Stimulated activated CD8-positive, alpha-beta memory T cell treated with anti-CD3 and anti-CD28 coated beads, Interleukin-4, amount 100 ng/mL, for 48 hours (primary cell): ENCODE measurements at places on chromosomes 13 and 19.

- no peak for DNase-seq
Measured at GRCh38 chr13:75505327-75505726, 23.4 kb upstream of the TBC1D4 start.

GRCh38 chr13:39363382-39363772 lies 239.6 kb downstream of the LHFPL6 start:
- no peak for DNase-seq

DNA sequence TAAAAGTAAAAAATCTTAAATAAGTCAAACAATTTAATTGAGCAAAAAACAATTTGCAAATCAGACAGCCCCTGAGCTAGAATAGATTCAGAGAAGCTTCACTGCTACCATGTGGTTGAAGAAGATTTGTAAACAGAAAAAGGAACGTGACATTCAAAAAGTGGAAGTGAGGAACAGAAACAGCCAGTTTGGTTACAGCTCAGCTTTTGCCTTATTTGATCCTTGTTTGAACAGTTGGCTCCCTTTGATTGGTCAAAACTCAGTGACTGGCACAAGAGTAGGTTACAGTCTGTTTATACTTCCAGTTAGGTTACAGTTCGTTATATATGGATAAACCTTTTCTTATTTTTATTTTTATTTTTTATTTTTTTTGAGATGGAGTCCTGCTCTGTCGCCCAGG lies 5.8 kb downstream of the ZNF221 start:
- DNase-seq, result no peak

- DNase-seq, result no peak
Measured at GRCh38 chr19:35612224-35612558, 344 bp upstream of the HAUS5 start.

DNA sequence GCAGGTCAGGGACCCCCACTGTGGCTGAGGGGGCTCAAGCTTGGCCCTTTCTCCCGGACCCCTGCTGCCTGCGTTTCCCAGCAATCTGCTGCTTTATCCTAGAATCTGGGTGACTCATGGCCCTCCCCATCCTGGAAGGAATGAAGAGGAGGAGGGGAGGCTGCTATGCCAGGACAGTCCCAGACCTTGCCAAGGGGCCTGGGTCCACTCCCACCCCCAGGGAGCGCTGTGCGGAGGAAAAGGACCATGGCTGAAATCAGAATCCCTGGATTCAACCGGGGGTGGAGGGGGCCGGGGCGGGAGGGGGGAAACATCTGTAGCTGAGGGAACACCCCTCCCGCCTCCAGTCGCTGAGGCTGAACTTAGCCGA lies 20.5 kb downstream of the ZNF114 start:
- no peak for DNase-seq

DNA sequence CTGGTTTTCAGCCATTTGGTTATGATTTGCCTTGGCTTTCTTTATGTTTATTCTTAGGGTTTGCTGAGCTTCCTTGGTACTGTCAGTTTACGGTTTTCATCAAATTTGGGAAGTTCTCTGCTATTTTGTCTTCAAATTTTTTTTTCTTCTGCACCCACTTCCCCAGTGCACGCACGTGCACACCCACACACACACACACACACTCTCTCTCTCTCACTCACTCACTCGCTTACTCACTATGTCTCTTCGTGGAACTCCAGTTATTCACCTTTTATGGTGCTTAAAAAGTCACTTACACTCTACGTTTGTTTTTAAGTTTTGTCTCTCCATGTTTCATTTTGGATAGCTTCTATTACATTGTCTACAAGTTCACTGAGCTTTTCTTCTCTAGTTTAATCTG lies 7.1 kb downstream of the AKAP11 start:
- DNase-seq, result no peak

DNA sequence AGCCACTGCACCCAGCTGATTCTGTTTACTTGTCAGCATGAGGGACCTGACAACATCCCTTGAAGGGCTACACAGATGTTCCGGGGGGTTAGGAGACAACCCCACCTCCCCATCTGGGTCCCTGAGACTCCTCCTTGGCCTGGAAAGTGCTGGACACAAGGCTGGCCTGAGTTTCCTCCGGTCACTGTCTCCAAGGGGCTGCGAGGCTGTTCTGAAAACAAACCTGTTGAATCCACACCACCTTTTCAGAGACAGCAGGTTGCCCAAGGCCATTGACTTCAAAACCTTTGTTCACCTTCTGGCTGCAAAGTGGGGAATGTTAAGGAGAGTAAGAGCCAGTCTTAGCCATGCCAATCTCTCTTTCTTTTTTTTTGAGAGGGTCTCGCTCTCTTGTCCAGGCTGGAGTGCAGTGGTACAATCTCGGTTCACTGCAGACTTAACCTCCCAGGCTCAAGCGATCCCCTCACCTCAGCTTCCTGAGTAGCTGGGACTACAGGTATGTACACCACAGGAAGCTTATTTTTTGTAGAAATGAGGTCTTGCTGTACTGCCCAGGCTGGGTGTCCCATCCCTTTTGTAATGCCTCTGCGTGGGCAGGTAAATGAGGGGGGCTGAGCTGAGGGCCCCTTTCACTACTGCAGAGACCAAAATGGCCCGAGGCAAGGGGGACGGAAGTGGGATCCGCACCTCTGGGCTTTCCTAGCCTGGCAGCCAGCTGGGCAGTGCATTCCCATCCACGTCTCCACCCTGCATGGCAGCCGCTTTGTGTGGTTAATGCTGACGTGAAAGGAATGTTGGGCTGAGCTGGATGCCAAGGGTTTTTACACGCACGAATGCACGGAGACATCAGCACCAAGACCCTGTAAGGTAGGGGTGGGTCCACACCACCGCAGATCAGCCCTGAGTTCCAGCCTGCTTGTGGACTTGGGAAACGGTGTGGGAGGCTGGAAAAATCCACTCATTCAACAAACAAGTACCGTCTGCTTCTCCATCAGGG lies 1.9 kb upstream of the ZNF628 start:
- no peak for DNase-seq

GRCh38 chr19:3837922-3838321 lies 30.9 kb downstream of the ZFR2 start:
- DNase-seq, result no peak

DNA sequence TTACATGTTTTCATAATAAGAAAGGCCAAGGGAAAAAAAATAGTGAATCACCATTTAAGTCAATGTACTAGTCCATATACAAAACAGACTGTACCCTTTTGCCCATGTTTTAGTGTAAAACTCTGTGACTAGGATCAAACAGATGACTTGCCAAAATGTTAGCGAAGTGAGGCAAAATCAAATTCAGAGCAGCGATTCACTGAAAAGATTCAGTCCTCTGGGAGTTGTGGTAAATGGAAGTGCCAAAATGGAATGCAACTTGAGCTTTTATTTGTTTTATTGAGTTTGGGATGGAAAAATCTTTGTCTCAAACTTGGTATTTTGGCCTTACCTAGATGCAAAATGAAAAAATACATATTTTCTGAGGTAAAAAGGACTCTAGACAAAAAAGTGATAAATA lies 9.1 kb downstream of the CDADC1 start:
- DNase-seq, result no peak

GRCh38 chr13:112711528-112712265 lies 21.9 kb downstream of the ATP11A start:
- DNase-seq, result no peak

DNA sequence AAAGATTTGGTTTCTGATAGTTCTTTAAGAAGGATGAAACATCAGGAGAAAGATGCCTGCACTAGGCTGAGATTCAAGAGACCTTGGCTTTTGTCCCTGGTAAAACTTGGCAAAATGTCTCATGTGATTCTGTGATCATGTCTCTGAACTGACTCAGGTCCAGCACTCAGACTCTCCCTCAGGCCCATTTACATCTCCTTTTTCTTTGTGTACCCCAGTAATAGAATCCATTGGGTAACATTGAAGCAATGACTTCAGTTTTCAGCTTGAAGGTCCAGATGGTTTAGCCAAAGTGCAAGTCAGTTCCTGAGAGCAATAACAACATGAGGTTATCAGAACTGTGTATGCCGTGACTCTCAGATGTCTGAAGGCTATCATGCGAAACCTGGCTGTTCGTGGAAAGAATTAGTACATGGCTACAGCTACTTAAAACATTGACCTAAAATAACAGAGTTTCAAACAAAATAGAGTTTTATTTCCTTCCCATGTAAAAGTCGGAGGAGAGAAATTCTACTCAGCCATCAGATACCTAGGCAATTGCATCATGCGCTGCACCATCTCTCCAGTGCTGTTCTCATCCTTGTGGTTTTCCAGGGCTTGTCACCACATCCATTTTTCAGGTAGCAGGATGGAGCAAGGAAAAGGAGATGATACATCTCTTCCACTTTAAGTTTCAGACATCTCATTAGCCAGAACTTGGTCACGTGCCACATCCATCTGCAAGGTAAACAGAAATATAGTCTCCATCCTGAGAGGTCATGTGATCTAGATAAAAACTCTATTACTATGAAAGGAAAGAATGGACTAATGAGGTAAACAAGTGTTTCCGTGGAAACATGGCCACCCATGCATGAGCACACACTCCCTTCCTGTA lies 117.3 kb downstream of the POSTN start:
- no peak for DNase-seq

GRCh38 chr19:35818445-35818844 lies 5.8 kb upstream of the PRODH2 start:
- DNase-seq, result no peak

- no peak for DNase-seq
Measured at GRCh38 chr13:70098669-70099068, 9.0 kb upstream of the ATXN8OS start.

- DNase-seq, result no peak
Measured at GRCh38 chr19:48967346-48968178, 2.5 kb downstream of the FTL start.

DNA sequence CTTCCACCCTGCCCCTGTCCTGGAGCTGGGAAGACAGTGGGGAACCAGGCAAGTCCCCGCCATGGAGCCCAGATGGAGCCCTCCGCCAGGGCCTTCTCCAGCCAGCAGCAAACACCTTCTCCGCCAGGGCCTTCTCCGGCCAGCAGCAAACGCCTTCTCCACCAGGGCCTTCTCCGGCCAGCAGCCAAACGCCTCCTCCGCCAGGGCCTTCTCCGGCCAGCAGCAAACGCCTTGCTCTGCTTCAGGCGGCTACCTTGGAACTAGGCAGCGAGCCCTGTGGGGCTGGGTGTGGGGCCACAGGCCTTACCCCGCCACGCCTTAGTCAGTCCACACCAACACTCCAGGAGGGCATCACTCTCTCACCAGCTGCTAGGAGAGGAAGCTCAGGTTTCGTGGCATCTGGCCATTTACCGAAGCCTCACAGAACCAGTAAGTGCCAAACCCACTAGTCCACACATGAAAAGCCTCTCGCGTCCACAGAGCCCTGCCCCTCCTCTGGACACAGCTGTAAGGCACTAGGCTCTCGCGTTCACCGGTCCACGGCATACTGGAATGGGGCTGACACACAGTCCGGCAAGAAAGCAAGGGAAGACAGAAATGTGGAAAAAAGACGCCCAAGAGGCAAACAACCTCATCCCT lies 41.0 kb downstream of the MLLT1 start:
- DNase-seq, result no peak

DNA sequence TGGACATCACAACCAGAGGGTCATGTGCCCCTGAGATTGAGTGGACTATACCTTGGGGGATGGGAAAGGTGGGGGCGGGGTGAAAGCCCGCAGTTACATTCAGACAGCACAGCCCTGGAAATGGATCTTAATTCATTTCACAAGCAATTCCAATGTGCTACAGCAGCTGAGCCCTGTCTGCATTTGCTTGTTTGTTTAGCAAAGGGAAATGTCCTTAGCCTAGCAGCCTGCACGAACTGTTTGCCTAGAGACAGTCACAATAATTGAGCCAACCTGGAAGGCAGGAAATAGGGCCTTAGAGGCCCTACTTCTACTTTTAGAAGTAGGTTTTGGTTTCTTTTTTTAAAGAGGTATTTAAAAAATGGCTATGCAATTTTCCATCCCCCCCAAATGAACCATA lies 177.3 kb upstream of the KL start:
- DNase-seq, result no peak

- DNase-seq, result no peak
Measured at GRCh38 chr13:73939071-73939380, 195.2 kb downstream of the KLF12 start.

DNA sequence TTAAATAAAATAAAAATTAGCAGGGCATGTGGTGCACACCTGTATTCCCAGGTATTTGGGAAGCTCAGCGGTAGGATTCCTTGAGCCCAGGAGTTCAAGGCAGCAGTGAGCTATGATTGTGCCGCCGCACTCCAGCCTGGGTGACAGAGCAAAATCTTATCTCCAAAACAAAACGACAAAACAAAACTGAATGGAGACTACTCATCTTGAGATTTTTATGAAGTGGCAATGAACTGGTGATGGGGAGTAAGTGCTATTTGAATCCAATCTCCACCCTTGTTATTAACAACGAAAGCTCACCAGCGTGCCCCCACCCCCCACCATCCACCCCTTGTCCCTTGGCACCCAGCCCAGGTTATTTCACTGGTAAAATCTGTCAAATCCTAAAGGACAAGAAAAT lies 45.2 kb upstream of the URI1 start:
- no peak for DNase-seq

DNA sequence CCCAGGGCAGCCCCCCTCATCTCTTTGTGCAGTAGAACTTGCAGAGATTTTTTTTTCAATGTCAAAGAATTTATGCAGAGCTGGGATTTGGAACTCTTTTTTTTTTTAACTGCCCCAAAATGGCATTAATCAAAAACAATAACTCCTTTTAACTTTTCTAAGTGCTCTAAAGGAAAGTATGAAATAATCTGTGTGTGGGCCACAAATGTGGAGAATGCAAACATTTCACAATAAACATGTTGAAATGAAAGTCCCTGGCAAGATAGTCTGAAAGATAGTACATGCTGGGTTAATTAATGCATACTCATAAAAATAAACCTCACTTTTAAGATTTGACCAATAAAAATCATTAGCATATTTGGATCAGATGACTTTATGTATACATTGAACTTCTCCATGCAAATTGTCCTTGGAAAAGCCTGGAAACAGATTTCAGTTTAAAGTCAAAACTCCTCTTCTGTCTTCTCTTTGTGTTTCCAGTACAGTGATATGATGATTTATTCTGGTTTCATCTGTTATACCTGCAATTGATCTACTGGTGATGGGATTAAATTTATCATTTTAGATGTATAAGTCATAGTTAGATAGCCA lies 30.5 kb upstream of the ZNF536 start:
- no peak for DNase-seq

DNA sequence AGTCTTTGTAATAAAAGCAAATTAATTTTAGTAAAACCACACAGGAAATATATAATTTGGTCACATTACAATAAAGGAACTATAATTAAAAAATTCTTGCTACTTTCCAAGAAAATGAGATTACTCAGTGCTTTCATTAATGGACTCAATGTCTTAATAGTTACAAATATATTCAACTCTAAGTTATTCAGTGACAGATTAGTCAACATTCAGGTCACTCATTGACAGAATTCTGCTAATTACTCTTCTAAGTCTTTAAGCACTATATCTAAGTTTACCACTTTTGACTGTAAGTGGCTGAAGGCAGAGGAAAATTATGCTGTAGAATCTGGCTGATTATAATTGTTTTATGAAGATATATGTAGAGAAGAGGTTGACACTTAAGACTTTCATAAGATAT lies 1365.0 kb downstream of the EFNB2 start:
- no peak for DNase-seq

- no peak for DNase-seq
Measured at GRCh38 chr19:33510462-33511194, 11.0 kb downstream of the PEPD start.
